ENCODE measurements at places on chromosomes 4 and X. TPM values are rescaled to one million over a fixed set of nuclear protein-coding genes. Genes with fewer than 3 reads are reported as not detected.

FRAS1 gene
- polyA plus RNA-seq, result 9.2 TPM

TXK gene
- polyA plus RNA-seq, result 1.3 TPM

CNGA1 gene
- polyA plus RNA-seq, result 0.38 TPM

HNRNPD gene
- polyA plus RNA-seq, result 289 TPM

ACSL4 gene
- 24.3 TPM for polyA plus RNA-seq

NOX1 gene
- polyA plus RNA-seq, result 0.24 TPM

CT45A2 gene
- polyA plus RNA-seq, result not detected

FGF13 gene
- 98.3 TPM for polyA plus RNA-seq

STATH gene
- polyA plus RNA-seq, result not detected

LRAT gene
- polyA plus RNA-seq, result 0.52 TPM

PDHA1 gene
- polyA plus RNA-seq, result 179 TPM

SSX4B gene
- not detected for polyA plus RNA-seq

PTCHD1 gene
- 0.80 TPM for polyA plus RNA-seq

TLL1 gene
- polyA plus RNA-seq, result 3.7 TPM

UBA6 gene
- polyA plus RNA-seq, result 39.1 TPM

AADAT gene
- polyA plus RNA-seq, result 22.4 TPM

SMIM10 gene
- 12.0 TPM for polyA plus RNA-seq

NPNT gene
- polyA plus RNA-seq, result 179 TPM

ADGRG2 gene
- polyA plus RNA-seq, result 10.0 TPM

CT45A1 gene
- polyA plus RNA-seq, result not detected

SSX4 gene
- not detected for polyA plus RNA-seq

LRP2BP gene
- 2.9 TPM for polyA plus RNA-seq

PASD1 gene
- 0.09 TPM for polyA plus RNA-seq

TSPAN7 gene
- 93.5 TPM for polyA plus RNA-seq

PF4V1 gene
- polyA plus RNA-seq, result not detected

CT45A10 gene
- polyA plus RNA-seq, result not detected

CLNK gene
- 0.43 TPM for polyA plus RNA-seq

MAB21L2 gene
- 0.12 TPM for polyA plus RNA-seq

ZDHHC9 gene
- 35.0 TPM for polyA plus RNA-seq

RGN gene
- 1.8 TPM for polyA plus RNA-seq

GRID2 gene
- polyA plus RNA-seq, result 0.32 TPM

TBC1D19 gene
- 11.1 TPM for polyA plus RNA-seq

MAGEA8 gene
- not detected for polyA plus RNA-seq

PDCL2 gene
- not detected for polyA plus RNA-seq

TRIML2 gene
- polyA plus RNA-seq, result not detected

ATP8A1 gene
- polyA plus RNA-seq, result 17.4 TPM

MAOA gene
- polyA plus RNA-seq, result 0.24 TPM

DRP2 gene
- polyA plus RNA-seq, result 1.9 TPM

Data from muscle of back (tissue), 13 donors.